ENCODE measurements at places on chromosomes 16 and 17. TPM values are rescaled to one million over a fixed set of nuclear protein-coding genes. Genes with fewer than 3 reads are reported as not detected.

The BCL6B gene
- total RNA-seq = 0.12 TPM

The ZMYND15 gene
- total RNA-seq = 0.58 TPM

The CD7 gene
- total RNA-seq = 0.98 TPM

The NOXO1 gene
- total RNA-seq = 2.4 TPM

The PIGS gene
- 22.4 TPM for total RNA-seq

The CD79B gene
- total RNA-seq = not detected

The ZNF19 gene
- 1.5 TPM for total RNA-seq

The ZFPM1 gene
- total RNA-seq = 4.6 TPM

The TMEM98 gene
- 59.0 TPM for total RNA-seq

The CMTR2 gene
- total RNA-seq = 15.3 TPM

The NUBP1 gene
- 49.3 TPM for total RNA-seq

The GRAPL gene
- total RNA-seq = not detected

The DUS2 gene
- 19.9 TPM for total RNA-seq

The TMED6 gene
- total RNA-seq = not detected

The HS3ST3A1 gene
- 47.6 TPM for total RNA-seq

The RNU2-1 gene
- total RNA-seq = not detected

The PER1 gene
- 47.2 TPM for total RNA-seq

The MYCBPAP gene
- 1.9 TPM for total RNA-seq

The PRR29 gene
- 0.77 TPM for total RNA-seq

The TP53TG3D gene
- not detected for total RNA-seq

The CCL16 gene
- not detected for total RNA-seq

The ZFP90 gene
- total RNA-seq = 18.9 TPM

The NPIPA3 gene
- total RNA-seq = 1.4 TPM

The NPTX1 gene
- 0.55 TPM for total RNA-seq

The TBX2 gene
- 8.5 TPM for total RNA-seq

The DGKE gene
- 12.4 TPM for total RNA-seq

The TEX14 gene
- total RNA-seq = 0.29 TPM

The CD300E gene
- not detected for total RNA-seq

The OR2C1 gene
- not detected for total RNA-seq

The ATP5PD gene
- total RNA-seq = 374 TPM

The DOC2B gene
- total RNA-seq = 0.69 TPM

The RSKR gene
- total RNA-seq = 7.2 TPM

The MPG gene
- 175 TPM for total RNA-seq

The MED13 gene
- total RNA-seq = 36.8 TPM

The FOXL1 gene
- 8.1 TPM for total RNA-seq

The CES1 gene
- total RNA-seq = not detected

The CIITA gene
- not detected for total RNA-seq

The PRRT2 gene
- 0.35 TPM for total RNA-seq

The TNK1 gene
- 10.8 TPM for total RNA-seq

The GPR179 gene
- total RNA-seq = not detected

The SPEM2 gene
- total RNA-seq = not detected

The PALB2 gene
- 7.0 TPM for total RNA-seq

The C16orf92 gene
- not detected for total RNA-seq

The BAIAP3 gene
- total RNA-seq = 13.1 TPM

The SLC16A11 gene
- total RNA-seq = not detected

The ADAD2 gene
- not detected for total RNA-seq

The BCAR1 gene
- total RNA-seq = 49.3 TPM

The SRCIN1 gene
- total RNA-seq = 1.8 TPM

The KIF2B gene
- total RNA-seq = not detected

The SULT1A4 gene
- total RNA-seq = 0.40 TPM

The PPP1R27 gene
- total RNA-seq = not detected

The THOC6 gene
- total RNA-seq = 47.3 TPM

The FOXJ1 gene
- 0.26 TPM for total RNA-seq

The GLIS2 gene
- 5.9 TPM for total RNA-seq

The INPP5K gene
- 46.4 TPM for total RNA-seq

Data from PC-3 (cell line).